ENCODE measurements at places on chromosomes 16 and 17.
A peak's percentile ranks its signal among the peaks of the same experiment; 100 is the strongest.

DNA sequence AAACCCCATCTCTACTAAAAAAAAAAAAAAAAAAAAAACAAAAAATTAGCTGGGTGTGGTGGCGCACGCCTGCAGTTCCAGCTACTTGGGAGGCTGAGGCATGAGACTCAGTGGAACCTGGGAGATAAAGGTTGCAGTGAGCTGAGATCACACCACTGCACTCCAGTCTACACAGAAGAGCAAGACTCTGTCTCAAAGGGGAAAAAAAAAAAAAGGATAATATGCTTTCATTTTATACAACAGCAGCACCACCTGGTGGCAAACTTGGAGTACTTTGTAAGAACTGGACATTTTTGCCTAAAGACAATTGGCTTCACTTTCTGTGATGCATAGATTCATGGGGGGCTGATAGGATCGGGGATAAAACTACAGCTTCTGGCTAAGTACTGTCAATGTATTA is 8.5 kb downstream of the CHTF8 start:
- no peak for DNase-seq

DNA sequence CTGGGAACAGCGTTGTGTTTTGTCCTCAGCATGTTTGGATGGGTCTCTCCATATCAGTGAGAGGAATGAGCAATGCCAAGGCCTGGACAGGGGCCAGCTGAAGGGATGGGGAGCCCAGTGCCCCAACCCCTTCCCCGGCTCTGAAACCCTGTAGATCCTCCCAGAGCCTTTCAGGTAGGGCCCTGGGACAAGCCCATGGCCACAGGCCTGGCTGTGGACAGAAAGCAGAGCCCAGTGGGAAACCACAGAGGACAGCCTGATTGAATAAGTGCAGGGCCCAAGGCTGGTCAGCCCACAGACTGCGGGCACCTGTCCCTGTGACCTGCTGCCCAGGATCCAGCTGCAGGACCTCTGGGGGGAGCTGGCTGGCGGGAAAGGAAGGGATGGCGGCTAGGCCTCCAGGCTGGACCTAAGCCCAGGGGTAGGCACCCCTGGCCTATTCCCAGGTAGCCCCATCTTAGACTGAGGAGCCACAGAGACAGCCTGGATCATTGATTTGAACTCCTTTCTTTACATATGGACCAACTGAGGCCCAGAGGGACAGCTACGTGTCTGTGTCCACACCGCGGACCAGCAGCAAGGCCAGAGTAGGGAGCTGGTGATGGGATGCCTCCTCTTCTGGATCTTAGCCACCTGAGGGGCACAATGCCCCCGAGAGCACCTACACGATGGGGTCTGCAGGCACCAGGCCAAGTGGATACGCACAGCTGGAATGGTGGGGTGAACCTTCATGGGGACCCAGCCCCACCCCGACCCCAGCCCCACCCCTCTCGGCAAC is 1.3 kb downstream of the CCDC102A start:
- peak; percentile 68 for DNase-seq

DNA sequence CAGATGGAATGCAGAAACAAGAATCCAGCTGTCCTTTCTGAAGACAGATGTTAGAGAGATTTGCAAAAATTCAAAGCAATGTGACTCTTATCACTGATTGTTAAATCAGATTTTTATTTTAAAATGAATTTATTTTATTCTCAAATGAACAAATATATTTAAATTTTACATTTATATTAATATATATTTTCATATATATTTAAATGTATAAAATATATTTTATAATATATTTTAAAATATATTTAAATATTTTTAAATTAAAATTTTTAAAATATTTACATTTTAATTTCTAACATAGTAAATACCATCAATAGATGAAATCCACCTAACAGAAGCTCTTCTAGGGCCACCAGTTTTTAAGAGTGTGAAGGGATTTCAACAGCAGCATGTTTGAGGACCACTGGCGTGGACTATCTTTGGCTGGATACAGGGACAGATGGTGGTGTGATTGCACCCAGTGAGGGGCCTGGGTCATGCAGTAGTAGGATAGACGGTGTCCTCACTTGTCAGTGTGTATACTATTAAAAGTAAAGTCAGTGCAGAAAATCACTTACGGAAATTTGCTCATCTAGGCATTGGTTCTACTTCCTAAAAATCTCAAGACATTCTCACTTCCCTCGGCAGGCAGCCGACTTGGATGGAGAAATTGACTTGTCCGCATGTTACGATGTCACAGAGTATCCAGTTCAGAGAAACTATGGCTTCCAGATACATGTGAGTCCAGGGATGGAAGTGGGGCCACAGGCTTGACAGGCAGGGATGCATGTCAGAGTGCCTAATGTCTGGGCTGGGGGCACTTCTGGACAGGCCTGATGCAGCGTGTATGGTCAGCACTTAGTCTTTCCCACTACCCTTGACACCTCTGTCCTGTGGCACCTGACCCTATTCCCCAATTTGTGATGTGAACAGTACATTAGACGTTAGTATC is 56.3 kb downstream of the PLD6 start:
- no peak for DNase-seq

DNA sequence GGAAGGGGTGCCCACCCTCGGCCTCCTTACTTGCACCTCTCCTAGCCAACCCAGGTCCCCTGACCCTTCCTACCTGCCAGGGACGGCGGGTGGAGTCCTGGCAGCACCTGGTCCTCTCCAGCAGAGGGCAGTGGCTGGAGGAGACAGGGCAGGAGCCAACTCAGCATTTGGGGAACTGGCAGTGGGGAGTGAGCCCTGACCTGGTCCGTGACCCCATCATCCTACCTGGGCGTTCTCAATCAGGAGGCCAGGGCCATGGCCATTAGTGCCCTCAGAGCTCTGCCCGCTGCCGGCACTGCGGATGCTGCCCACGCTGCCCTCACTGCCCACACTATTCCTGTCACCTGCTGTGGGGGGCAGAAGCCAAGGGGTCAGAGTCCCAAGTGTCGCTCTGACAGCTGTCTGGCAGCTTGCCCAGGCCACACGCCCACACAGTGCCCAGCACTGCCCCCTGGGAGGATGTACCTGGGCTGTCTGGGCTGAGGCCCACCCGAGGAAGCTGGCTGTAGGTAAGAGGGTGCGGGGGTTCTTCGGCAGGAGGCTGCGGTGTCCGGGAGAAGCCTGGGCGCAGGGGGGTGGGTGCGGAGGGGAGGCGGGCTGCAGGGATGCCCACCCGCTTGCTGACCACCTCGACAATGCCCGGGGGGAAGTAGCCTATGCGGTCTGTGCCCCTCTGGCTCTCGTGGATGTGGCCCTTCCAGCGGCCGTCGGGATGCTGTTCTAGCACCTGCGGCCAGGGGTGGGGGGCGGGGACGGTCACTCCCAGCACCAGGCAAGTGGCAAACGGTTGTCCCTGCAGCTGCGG is 10.8 kb downstream of the CASKIN2 start:
- DNase-seq, result no peak

DNA sequence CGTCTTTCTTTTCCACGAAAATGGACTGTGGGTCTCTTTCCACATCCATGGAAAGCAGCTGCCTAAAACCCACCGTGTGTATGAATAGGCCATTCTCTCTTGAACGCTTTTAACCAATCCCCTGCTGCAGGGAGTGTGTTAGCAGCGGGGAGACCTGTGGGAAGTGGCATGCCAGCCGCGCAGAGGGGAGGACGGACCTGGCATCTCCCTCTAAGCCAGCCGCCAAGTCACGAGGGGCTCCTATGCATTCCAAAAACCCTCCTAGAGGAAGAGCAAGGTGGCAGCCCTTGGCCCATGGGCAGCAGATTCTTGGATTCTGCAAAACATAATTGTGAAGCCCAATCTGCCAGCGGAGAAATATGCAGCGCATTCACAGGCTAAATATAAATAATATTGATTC is 15.4 kb downstream of the RBFOX3 start:
- DNase-seq, result no peak

DNA sequence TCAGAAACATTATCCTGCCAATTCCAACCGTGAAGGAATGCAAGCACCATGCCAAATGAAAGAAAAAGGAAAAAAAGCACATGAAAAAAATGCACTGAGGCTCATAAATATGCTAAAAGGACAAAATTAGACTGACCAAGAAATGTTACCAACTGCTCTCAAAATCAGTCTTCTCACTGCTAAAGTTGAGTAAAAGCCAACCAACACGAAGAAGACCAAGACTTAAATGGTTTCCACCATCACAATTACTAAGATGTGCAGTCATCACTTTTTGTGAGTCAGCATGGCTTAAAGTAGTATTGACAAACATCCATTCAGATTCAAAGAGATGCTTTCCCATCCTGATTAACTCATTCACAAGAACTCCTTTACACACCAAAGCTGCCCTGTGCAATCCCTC is 16.4 kb downstream of the CDYL2 start:
- DNase-seq, result no peak

- DNase-seq, result no peak
Observed at GRCh38 chr16:70551788-70552187, 28.2 kb downstream of the SF3B3 start.

- no peak for DNase-seq
Observed at GRCh38 chr17:1124896-1125787, 54.6 kb downstream of the ABR start.

DNA sequence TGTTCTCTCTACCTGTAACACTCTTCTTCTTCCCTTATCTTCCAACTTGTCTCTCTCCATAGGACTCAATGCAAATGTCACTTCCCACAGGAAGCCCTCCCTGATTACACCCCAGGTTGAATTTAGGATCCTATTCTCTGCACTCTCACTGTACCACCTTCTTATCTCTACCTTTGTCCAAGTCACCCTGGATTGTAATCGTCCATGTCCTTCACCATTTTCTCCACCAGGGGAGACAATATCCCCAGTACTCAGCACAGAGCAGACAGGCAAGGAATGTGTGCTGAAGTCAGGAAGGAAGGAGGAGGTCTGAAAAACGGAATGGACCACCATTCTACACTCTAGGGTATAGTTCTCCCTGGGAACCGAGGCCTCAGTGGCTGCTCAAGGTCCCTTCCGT is 14.2 kb downstream of the C16orf82 start:
- DNase-seq, result no peak

DNA sequence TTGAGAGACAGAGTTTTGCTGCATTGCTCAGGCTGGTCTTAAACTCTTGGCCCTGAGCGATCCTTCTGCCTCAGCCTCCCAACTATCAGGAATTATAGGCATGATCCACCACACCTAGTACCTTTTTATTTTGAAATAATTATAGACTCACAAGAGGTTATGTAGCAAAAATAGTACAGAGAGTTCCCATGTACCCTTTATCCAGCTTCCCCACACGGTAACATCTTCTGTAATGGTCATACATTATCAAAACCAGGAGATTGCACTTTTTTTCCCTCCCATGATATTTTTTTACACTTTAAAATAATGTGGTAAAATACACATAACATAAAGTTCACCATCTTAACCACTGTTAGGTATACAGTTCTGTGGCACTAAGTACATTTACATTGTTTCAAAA is 28.8 kb upstream of the CACNG4 start:
- no peak for DNase-seq

DNA sequence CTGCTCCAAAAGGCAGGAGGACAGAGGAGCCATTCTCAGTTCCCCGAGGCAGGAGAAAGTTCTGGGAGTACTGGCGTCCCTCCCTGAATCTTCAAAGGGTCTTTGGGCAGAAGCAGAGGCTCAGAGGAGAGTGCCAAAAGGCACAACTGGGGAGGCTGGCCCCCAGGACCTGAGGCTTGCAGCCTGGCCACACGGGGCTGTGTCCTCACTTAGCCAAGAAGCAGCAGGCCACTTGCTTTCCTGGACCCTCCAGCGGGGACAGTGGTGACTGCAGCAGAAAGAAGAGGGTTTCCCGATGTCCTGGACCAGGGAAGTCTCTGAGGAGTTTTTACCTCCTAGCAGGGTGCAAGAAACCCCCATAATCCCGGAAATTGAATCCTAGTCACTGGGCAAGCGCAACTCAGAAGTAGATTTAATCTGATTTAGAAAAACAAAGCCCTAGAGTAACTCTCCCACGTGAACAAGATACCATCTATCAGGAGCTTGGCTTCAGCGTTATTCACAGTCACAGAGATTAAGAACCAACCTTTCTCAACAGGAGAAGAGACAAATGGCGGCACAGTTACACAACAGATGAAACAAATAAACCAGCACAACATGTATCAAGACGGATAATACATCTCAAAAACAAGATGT is 25.5 kb upstream of the BCO1 start:
- no peak for DNase-seq

DNA sequence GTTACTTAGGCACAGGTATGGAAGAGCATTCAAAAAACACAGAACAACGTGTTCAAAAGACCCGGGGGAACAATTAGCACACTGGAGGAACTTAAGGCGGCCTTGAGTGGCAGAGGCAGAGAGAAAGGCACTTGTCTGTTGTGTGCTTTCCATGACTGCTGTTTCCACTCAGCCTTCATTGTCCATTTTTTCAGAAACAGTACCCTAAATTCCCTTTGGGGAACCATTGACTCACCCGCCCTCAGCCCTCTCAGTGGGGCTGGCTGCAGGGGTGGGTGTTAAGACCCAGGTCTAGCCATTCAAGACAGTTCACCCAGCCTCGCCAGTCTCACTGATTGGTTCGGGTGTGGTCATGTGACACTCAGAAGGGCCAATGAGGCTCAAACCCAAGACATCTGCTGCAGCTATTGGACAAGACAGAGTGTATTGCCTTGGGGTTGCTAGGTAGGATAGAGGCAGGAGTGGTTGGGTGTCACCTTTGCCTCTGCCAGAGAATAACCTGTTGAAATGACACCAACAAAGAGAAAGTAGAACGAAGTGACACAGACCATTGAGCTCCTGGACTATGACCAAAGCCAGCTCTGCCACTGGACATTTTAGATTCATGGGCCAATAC is 19.6 kb upstream of the CEP20 start:
- no peak for DNase-seq

- DNase-seq, result no peak
Observed at GRCh38 chr17:1470071-1470754, 14.2 kb upstream of the CRK start.

- no peak for DNase-seq
Observed at GRCh38 chr16:10182222-10183053, at the start of gene GRIN2A. TSS of gene GRIN2A (minus strand) at chr16:10182428. CDS start at chr16:10180411, 2,017 bp downstream.

- DNase-seq, result no peak
Observed at GRCh38 chr16:11792410-11793241, 4.4 kb downstream of the ZC3H7A start.

DNA sequence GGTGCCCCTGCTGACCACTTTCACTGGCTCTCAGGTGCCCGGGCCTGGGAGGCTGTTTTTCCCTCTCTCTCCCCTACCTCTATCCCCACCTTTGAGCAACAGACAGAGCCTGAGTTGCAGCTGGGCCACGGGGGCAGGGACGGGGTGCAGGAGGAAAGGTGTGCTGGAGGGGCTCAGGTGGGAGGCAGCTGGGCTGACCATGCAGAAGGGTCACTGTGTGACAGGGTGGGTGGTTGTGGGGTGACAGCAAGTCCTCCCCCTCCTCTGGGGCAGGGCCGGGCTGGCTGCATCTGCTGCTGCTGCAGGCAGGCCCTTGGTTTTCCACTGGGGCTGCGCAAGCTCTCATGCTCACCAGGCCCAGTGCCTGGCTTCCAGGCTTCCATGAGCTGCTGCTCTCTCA is 6.6 kb downstream of the ZNF319 start:
- DNase-seq, result no peak

- no peak for DNase-seq
Observed at GRCh38 chr17:43573579-43574321, 27.6 kb upstream of the ETV4 start.

- DNase-seq, result no peak
Observed at GRCh38 chr16:25855818-25856217, 164.1 kb downstream of the HS3ST4 start.

Measured in left forelimb (tissue), 1 donor.